ENCODE measurements at places on chromosomes 1 and 21.

DNA sequence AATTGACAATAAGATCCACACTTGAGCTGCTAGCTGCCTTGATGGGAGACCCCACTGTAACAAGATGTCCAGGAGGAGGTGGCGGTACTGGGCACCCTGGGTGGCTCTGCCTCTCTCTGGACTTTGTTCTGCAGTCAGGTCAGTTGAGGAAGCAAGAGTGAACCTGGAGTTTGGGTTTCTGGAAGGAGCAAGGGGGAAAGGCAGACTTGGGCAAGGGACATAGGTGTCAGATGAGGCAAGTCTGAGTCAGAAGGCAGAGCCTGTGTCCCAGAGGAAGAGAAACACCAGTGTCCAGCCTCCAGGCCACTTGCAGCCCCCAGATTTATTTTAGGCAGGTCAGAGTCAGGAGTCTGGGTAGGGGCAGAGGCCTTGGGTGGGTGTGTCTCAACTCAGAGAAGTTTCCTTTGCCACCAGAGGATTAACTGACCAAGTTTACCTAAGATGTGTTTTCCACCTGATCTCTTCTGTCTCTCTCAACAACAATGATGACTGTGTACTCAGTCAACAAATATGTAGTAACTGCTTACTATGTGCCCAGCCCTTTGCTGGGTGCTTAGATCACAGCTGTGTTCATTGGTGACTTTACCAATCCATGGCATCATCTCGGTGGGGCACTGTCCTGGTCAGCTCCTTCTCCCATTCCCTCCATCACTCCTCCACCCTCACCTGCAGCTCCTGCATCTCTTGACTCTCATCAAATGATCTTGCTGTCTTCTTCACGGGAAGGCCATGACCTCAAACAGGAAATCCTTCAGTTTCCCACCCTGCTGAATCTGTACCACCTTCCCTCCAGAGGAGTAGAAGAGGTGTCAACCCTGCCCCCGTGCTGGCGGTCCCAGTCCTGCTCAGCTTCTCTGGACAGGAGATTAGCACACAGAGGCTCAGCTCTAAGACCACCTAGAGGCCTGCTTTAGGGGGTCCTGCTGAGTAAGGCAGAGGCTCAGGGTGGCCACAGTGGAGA lies 36.6 kb downstream of the ELF3 start:
- DNase-seq = no peak

GRCh38 chr1:31880957-31881687 lies 57.0 kb downstream of the PTP4A2 start:
- no peak for DNase-seq

DNA sequence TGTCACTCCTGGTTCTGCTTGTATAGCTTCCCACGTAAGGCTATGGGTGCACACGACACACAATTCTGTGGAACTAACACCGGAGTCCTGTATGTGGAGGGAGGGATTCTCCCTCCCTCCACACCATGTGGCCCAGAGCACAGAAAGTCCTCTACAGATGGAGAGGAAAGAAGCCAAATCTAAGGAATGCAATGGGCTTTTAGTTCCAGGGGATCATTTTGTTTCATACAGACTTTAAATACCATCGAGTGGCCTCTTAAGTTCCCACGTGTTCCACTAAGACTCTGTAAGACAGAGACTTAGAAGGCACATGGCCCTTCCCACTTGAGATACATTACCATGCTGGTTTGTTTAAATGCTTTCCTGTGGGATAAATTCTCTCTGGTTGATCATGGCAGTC lies 156.0 kb downstream of the TGFB2 start:
- DNase-seq = no peak

DNA sequence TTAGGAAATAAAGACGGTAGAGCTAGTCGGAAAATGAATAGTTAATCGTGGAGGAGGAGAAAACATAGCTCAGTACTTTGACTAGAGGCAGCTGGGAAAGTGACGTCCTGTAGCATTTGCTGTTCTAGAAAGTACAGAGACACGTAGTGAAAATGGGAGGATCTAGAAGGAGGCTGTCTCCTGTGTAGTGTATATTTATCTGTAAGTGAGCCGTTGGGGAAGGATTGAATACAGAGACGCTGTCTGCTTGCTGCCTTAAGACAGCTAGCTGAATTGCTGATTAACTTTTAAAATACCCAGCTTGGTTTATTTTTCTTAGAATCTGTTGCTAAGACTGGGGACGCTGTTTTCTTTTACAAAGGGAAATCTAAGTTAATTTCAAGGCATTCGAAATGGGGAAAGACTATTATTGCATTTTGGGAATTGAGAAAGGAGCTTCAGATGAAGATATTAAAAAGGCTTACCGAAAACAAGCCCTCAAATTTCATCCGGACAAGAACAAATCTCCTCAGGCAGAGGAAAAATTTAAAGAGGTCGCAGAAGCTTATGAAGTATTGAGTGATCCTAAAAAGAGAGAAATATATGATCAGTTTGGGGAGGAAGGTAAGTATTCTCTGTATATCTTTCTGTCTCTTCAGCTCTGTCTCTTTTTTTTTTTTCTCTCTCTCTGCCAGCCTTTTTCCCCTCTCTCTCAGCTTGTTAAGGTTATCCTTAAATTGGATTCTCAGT lies at the start of gene DNAJB4:
Gene DNAJB4, plus strand, starts transcription at position 221 of the 729 bp plus-strand sequence. Its CDS starts 172 bp downstream, at position 393.
- peak; percentile 96 for DNase-seq

DNA sequence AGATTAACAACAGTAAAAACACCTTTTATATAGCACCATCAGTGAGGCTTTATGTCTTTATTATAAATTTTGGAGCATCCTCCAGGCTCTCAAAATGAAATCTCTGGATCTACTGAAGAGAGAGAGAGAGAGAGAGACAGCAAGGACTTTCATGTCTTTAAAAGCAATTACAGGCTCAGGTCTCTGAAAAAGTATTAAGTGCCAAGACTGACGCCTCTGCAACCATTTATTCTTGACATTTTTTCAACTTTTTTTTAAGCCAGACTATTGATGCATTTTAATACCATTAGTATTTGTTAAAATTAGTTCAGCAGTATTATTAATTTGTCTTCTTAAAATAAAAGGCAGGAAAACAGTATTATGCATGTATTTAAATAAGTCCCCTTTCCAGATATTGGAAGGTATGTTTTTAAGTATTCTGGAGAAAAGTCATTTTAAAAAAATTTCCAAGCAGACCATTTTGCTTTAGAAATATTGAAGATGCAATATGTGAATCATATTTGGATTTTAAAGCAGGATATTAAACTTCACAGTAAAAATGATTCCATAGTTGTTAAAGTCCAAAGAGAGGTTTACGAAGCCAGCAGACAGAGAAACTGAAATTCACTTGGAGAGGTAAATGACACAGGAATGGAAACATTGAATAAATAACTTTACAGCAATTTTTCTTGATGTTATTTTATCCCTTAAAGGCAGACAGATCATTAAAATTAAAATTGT lies 35.4 kb upstream of the APOBEC4 start:
- DNase-seq = no peak

- no peak for DNase-seq
Measured at GRCh38 chr1:157252473-157252872, 114.3 kb upstream of the ETV3 start.

GRCh38 chr1:238139713-238140112 lies 249.0 kb upstream of the ZP4 start:
- no peak for DNase-seq

GRCh38 chr1:231918239-231919015 lies 291.8 kb downstream of the DISC1 start:
- no peak for DNase-seq

GRCh38 chr21:43339668-43340067 lies 87.3 kb downstream of the SIK1 start:
- no peak for DNase-seq

GRCh38 chr1:27724961-27725373 lies 794 bp upstream of the FAM76A start:
- DNase-seq = no peak

All from eye (tissue), 1 donor.